ENCODE measurements at places on chromosomes 3 and 15.
A peak's percentile ranks its signal among the peaks of the same experiment; 100 is the strongest.

GRCh38 chr3:126309861-126310655 is 47.1 kb downstream of the KLF15 start:
- DNase-seq, result no peak

DNA sequence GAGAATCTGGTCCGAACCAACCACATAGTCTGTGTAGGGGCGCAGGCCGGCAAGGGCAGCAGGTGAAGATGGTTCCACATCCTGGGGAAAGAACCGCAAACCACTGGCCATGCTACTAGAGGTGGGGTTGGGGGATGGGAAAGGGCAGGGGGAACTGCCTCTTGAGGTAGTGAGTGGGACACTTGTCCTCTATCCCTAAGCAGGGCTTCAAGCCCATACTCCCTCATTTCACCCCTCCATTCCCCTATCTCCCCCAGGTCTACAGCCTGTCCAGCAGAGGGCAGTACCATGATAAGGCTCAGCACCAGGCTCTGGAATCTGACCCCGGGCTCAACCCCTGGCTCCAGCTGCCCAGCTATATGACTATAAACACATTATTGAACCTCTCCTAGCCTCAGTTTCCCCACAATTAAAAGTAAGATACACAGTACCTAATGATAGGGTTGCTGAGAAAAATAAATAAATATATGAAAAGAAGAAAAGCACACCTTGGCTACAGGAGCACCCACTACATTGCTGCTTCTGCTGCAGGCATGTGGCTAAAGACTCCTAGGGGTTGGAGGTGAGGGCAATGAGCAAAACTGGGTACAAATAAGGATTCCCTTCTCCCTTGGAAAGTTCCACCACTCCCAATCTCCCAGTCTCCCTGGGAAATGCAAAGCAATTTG is 6.3 kb downstream of the GORASP1 start:
- peak; percentile 14 for DNase-seq

DNA sequence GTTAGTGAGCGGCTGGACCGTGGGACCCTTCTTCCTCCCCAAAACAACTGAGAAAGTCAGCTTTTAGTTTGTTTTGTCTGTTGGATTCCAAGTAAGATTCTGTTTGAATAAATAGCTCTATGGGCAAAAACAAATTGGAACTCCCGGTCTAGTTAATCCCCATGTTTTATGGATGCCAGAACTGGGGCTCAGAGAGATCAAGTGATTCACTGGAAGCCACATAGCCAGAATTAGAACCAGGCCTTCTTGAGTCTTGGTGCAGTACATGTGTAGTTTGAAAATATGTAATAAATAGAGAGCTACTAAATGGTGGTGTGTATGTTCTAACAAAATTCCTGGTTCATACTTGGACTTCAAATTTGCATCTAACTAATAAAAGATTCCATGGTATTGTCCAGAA is 29.3 kb upstream of the POLR2M start:
- DNase-seq, result no peak

DNA sequence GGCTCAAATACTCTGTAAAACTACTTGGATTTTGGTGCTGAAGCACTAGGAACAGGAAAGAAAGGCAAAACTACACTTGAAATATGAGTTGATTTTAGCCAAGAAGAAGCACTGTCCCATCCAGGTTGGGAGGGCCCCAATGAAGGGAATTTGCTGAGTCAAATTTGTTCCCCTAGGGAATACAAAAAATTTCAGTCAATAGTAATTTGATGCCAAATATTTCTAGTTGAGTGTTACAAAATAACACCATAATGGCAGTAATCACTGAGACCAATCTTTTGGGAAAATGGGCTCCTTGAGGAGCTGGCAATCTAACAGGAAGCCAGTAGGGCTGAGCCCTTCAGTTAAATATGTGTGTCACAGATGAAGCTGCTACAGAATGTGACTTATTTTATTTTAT is 896.9 kb downstream of the DIPK2A start:
- DNase-seq, result no peak

DNA sequence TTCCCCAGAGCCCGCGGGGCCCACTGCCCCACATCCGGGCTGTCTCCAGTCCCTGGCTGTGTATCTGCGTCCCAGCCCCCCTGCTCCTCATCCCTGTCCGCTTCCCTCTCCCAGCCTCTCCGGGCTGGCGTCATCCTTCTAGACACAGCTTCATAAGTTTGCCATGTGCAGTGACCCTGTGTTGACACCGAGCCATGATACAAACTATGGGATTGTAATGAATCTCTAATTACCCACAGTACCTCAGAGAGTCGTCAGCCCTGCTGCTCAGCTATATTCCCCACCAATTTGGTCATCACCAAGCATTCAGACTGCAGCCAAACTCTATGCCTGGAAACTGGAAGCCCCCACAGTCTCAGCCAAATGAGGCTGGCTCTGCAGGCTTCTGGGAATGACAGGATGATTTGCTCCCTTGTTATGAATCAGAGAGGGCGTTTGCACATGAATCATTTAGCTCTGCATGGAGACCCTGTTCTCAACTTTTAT is 466.1 kb upstream of the ATP11B start:
- no peak for DNase-seq

Measured in stimulated activated CD8-positive, alpha-beta memory T cell treated with anti-CD3 and anti-CD28 coated beads, Interleukin-15, amount 100 ng/mL, for 4 hours (primary cell).